ENCODE measurements at places on chromosomes 6 and 20.

DNA sequence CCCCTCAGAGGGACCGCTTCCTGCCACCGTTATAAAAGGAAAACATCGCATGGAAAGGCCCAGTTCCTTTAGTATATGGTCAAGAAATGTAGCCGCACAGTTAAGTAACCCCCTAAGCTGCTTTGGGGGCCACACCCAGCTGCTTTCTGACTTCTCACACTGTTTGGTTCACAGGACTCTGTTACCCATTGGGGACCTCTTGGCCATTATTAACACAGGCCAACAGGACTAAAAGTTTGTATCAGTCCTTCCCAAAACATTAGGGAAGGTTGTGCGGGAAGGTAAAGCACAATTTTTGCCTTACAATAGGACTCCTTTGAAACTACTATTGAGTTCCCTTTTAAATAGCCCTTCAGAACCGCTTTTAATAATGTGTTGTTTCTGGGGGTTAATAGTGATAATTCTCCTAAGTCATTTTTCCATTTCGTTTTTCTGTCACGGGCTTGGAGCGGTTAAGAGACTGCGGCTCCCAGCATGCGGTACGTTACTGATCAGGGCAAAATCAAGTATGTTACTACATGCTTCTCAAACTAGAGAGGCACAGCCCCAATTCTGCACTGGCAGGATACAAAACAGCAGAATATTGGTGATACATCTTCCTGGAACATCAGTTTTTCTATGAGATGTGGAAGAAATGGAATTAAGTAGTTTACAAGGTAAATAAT, 668 bp upstream of the RPP40 start:
- DNase-seq: no peak

DNA sequence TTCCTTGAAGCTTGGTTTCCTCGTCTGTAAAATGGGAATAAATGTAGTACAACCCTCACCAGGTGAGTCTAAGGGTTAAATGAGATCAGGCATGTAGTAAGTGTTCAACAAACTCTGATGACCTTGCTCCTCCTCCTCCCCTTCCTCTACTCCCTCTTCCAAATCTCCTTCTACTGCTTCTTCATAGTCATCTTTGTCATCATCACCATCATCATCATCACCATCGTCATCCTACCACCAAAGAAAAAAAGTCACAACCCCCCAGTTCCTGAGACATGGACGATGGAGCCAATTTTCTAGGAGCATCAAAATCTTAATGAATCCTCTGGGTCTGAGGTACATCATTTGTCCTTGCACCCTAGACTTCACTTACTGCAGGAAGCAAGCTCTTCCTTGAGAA, 240.0 kb downstream of the ANKRD60 start:
- no peak for DNase-seq

GRCh38 chr20:48025051-48025515, 239.8 kb upstream of the SULF2 start:
- DNase-seq: peak; percentile 87

GRCh38 chr6:75117701-75118100, 88.2 kb downstream of the COL12A1 start:
- DNase-seq: peak; percentile 68

DNA sequence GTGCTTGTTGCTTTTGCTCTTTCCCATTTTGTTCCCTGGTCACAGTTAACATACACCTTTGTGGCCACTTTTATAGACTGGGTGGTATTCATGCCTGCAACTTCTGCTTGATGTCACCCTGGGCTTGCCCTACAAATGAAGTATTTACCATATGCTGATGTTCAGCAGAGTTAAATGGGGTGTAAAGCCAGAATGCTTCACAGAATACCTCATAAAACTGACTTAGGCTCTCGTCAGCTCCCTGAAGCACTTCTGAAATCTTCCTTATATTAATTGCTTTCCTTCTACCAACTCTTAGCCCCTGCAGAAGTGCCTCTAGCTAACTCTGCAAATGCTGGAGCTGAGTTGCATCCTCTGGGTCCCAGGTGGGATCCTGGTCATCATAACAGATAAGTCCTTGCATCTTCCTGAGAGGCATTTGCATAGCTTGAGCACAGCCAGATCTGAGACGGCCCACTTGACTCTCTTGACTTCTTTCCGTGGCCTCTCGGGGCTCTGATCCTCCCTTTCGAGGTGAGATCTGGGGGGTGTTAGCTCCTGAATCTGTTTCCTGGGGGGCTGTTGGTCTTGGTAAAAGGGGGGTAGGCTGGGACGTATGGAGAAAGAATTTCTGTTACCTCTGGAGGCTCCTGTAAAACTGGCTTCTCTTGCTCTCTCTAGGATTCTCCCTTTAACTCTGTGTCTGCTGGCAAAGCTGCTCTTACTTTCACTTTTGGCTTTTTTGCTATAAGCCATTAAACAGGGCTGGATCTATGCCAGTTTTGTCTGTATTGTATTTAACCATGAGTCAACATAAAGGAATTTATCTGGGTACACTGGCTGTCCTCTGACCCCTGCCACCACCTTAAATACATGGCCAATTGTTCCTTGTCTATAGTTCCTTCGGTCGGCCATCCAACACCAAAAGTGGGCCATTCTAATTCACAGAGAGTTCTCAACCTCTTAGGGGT, 223.0 kb upstream of the SYNCRIP start:
- DNase-seq: peak; percentile 41

DNA sequence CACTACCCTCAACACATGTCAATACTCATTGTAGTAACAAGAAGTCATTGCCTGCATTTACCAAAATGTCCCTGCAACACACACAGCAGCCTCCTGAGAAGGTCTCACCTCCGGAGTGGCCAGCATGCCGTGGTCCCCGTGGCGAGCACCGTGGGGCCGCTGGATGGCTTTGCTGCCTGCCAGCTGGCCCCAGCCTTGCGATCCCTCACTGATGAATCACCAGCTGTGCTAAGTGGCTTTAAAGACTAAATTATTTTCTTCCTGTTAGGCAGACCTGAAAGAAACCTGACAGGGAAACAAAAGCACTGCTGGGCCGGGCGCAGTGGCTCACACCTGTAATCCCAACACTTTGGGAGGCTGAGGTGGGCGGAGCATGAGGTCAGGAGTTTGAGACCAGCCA, 306.7 kb downstream of the CDH4 start:
- peak; percentile 32 for DNase-seq

- no peak for DNase-seq
These were observed 105.5 kb downstream of the MRPL14 start for GRCh38 chr6:44021589-44022295.

GRCh38 chr20:32252189-32252588, 25.3 kb upstream of the KIF3B start:
- DNase-seq: no peak

DNA sequence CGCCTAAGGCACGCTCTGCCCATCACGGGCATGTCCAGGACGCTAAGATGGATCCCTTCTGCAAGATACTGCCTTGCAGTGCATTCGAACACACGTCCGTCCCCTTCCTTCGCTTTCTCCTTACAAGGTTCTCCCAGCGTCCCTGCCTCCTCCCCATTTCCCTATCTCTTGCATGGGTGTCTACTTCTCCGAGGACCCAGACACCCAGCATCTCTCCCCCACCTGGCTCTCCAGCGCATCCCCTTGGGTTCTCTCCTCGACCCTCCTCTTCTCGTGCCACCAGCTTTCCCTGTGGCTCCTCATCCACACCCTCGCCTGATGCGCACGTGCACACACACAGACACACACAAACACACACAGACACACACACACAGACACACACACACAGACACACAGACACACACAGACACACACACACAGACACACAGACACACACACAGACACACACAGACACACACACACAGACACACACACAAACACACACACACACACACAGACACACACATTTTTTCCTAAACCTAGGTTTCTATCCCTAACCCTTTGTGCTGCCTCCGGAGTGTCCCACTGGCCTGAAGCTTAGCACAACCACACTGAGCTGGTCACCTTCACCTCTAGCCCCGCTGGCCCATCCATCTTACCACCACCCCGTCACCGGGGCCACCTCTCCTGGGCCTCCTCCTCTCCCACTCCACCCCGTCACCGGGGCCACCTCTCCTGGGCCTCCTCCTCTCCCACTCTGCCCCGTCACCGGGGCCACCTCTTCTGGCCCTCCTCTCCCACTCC, 31.9 kb downstream of the ANKRD60 start:
- no peak for DNase-seq

DNA sequence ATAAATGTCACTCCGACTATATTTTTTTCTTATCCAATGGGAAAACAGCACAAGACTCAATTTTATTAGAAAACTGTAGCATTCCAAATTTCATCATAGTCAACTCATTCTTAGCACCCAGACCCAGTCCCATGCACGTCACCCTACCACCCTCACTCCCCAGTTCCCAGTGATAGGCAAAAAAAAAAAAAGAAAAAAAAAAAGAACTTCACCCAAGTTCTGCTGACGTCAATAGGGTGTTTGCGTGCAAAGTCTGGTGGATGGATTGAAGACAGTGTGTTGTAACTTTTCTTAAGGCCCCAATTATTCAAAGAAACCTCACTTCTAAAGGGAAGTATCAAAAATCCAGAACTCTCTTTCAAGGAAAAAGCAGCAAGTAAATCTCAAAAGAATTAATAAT, 213.9 kb upstream of the PRDM1 start:
- DNase-seq: no peak

DNA sequence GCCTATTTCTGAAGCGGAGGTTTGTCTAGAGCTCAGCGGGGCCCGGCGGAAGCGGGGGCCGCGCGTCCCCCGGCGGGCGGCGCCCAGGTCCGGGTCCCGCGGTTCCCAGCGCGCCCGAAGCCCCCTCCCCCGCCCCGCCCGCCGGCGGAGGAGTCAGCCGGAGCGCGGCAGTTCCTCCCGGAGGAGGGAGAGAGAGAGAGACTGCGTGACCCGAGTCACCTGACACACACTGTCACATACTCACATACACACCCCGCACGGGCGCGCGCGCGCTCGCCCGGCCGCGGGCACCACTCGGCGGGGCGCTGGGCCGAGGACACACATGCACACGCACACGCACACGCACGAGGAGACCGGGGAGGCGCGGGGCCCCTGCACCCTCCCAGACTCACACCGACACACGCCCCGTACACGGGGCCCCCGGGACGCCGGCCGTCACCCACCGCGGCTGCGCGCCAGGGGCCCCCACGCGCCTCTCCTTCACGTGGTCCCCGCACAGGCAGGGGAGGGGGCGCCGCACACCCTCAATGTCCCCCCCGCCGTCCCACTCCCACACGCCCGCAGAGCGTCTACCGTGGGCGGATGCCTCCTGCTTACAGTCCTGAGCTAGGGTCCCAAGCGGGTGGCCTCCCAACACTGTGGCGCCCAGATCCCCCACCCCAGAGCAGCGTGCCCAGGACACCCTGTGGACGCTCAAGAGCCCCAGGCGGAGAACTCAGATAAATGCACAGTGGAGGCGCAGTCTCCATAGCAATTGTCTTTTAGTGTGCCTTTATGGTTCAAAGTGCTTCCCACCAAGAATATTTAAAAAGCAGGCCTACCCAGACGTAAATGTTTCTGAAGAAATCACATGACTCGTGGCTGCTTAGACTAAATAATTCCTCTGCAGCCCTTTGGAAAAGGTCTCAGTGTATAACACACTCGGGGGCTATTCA, at the start of gene RRAGD:
Gene RRAGD (minus strand): TSS at position 203 of the 935 bp plus-strand sequence. CDS start 280 bp downstream, outside the sequence.
- DNase-seq: no peak

GRCh38 chr6:132052096-132052495, 100.9 kb upstream of the CCN2 start:
- peak; percentile 38 for DNase-seq

- peak; percentile 48 for DNase-seq
These were observed 121.2 kb downstream of the GFRAL start for GRCh38 chr6:55448451-55448850.

DNA sequence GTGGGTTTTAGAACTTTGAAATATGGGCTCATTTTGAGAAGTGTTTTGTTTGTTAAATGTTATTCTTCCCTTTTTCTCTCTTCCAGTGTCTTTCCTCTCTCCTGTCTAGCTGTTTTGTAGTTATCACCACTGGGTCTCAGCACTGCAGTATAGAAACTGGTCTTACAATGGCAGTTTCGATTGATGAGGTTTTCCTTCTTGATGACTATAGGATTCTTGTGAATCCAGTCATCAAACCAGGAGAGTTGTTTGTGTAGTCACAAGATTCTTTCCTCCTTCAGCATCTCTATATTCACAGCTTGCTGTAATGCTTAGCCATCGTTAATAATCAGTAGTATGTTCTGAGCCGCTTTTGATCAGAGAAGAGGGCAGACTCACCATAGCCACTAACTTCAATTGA, 172.3 kb downstream of the OGFRL1 start:
- DNase-seq: peak; percentile 58

- DNase-seq: no peak
These were observed 1.4 kb upstream of the FKBPL start for GRCh38 chr6:32131439-32131948.

GRCh38 chr20:8305449-8305978, 173.4 kb downstream of the PLCB1 start:
- peak; percentile 29 for DNase-seq

DNA sequence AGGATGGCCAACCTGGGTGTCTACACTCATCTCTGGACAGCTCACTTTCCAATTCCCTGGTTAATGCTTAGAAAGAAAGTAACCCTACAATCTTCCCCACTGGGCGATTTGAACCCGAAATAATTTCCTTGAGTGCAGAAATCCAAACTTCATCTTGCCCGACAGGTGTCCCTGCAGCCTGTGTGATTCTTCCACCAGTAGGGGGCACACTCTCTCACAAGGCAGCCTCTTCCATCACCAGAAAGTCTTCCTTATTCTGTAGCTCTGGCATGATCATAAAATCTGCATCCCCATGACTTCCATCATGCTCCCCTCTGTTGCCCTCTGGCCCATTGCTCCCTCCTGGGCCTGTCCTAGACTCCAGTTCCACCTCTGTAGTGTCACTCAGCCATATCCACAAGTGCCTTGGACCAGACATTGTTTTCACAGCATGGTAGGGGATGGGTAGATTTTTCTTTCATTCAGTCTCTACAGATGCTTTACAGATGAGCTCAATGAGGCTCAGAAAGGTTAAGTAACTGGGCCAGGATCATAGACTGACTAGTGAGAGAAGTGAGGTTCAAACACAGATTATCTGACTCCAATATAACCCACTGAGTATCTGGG, 170.4 kb upstream of the SPTLC3 start:
- DNase-seq: no peak

DNA sequence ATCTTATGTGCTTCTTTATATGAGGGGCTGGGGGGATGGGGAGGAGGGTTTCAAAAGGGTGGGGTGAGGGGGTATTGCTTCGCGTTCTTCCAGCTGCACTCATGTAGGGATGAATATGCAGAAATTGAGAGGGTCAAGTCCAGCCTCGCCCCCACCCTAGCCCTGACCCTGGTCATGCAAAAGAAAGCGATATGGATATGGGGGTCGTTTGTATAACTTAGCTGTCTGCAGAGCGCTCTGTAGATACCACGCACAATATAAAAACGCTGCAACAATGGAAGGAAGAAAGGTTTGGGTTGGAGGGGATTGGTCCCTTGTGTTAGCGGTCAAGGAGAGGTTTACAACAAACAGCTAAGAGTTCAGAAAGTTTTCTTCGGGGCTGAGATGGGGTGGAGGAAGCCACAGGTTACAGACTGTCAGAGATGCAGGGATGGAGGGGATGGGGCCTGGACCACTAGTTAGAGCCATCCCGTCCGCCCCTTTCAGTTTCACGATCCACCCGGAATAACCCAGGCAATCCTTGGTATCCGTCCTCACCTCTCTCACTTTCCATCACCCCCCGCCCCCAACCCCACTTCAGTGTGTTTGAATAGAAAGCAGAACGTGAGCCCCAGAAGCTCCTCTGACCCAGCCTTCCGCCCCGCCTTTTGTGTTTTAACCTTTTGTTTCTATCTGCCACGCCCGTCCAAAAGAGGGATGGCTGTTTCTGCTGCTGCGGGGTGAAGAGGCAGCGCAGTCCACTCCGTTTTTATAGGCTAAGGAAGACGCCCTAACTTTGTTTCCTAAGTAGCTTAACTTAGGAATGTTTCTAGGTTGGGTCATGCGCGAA, 73.5 kb downstream of the SOX4 start:
- DNase-seq: peak; percentile 10

All from fibroblast of skin of right quadriceps (primary cell).